ENCODE measurements at places on chromosomes 2 and 18.

- peak; percentile 80 for DNase-seq
Measured at GRCh38 chr2:106065983-106066820, 127.9 kb downstream of the UXS1 start.

- DNase-seq: no peak
Measured at GRCh38 chr2:43837831-43838559, 644 bp downstream of the ABCG5 start.

- DNase-seq: no peak
Measured at GRCh38 chr2:145692971-145693478, 1173.1 kb upstream of the ZEB2 start.

DNA sequence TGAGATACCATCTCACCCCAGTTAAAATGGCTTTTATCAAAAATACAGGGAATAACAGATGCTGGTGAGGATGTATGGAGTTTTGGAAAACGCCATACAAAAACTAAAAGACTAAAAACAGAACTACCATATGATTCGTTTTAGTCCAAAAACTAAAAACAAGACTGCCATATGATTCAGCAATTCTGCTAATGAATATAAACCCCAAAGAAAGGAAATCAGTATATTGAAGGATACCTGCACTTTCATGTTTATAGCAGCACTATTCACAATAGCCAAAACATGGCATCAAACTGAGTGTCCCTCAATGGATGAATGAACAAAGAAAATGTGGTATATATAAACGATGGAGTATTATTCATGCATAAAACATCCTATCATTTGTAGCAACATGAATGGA, 224.4 kb upstream of the MC4R start:
- no peak for DNase-seq

GRCh38 chr18:56919190-56919589, 227.7 kb upstream of the BOD1L2 start:
- no peak for DNase-seq

DNA sequence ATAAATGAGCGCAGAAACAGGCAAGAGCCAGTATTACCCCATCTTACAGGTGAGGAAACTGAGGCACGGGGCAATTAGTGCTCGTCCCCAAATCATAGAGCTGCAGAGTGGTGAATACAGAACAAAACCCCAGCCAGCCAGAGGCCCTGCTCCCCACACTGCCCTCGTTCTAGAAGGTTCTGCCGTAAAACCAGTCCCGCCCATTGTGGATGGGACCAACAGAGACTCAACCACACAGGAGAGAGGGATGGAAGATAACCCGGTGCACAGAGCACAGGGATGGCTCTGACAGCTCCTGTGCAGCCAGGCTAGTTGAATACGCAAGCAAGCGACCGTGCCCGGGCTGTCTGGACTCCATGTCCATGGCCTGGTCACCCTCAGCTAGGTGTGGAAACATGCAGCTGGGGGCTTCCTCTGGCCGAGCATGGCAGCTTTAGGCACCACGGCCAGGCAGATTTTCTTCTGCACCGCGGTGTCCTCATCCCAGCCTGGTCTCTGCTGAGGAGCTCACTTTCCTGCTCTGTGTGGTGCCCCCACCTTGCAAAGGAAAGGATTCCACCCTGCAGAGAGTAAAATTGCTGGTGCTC, 146.4 kb downstream of the TPO start:
- DNase-seq: no peak

- DNase-seq: no peak
Measured at GRCh38 chr18:31219395-31219794, 56.7 kb upstream of the DSC1 start.

DNA sequence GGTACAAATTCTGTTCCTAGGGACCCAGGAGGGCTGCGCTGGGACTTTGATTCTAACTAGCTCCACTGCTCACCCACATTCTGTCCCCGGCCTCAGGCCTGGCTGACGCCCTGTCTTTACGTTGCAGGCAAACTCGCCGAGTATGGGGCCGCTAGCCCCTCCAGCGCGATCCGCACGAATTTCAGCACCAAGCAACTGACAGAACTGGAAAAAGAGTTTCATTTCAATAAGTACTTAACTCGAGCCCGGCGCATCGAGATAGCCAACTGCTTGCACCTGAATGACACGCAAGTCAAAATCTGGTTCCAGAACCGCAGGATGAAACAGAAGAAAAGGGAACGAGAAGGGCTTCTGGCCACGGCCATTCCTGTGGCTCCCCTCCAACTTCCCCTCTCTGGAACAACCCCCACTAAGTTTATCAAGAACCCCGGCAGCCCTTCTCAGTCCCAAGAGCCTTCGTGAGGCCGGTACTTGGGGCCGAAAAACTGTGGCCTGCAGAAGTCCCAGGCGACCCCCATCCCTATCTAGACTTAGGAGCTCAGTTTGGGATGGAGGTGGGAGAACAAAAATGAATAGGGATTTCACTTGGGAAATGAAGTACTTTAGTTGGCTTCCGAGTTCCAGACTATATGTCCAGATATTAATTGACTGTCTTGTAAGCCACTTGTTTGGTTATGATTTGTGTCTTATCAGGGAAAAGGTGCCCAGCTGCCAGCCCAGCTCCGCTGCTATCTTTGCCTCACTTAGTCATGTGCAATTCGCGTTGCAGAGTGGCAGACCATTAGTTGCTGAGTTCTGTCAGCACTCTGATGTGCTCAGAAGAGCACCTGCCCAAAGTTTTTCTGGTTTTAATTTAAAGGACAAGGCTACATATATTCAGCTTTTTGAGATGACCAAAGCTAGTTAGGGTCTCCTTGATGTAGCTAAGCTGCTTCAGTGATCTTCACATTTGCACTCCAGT, 1.5 kb downstream of the HOXD1 start:
- peak; percentile 56 for DNase-seq

DNA sequence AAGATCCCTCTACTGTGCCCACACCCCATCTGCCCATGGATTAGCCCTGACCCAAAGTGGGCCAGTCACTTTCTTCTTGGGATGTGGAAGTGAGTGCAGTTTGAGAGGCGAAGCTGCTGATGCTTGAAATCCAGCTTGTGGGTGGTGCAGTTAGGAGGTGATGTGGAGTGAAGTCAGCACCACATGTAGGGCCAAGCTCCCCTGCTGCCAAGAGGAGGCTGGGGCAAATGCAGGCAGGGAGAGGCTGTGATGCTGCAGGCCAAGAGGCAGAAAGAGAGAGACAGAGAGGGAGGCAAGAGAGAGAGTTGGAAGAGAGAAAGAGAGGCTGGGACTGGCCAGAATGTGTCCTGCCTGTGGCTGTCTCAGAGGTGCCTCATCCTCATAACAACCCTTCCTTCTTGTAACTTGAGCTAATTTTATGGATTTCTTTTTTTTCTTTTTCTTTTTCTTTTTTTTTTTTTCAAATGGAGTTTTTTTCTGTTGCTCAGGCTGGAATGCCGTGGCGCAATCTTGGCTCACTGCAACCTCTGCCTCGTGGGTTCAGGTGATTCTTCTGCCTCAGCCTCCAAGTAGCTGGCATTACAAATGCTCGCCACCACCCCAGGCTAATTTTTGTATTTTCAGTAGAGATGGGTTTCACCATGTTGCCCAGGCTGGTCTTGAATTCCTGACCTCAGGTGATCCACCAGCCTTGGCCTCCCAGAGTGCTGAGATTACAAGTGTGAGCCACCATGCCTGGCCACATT, 35.3 kb upstream of the CAB39 start:
- no peak for DNase-seq

- DNase-seq: no peak
Measured at GRCh38 chr2:135557530-135557929, 26.2 kb downstream of the R3HDM1 start.

- DNase-seq: peak; percentile 54
Measured at GRCh38 chr2:149613704-149614103, 26.1 kb upstream of the MMADHC start.

GRCh38 chr2:25816249-25816648, 62.0 kb downstream of the ASXL2 start:
- no peak for DNase-seq

- no peak for DNase-seq
Measured at GRCh38 chr2:71930049-71930681, 217.5 kb downstream of the CYP26B1 start.

DNA sequence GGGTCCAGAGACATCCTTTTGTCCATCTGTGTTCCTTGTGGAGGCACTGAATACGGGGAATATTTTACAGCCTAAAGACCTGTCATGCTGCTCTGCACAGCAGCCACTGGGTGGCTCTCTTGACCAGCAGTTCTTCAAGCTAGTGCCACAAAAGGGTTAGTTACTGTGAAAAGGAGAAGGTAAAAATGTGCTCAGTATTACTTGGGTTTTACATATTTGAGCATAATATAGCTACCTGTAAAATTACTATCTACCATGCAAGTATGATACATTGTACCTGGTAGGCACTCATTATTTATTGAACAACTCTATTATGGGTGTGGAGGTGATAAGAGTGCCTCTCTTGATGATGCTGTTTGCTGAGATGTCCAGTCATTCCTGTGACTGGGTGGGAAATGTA, 23.6 kb downstream of the FZD5 start:
- DNase-seq: peak; percentile 87

DNA sequence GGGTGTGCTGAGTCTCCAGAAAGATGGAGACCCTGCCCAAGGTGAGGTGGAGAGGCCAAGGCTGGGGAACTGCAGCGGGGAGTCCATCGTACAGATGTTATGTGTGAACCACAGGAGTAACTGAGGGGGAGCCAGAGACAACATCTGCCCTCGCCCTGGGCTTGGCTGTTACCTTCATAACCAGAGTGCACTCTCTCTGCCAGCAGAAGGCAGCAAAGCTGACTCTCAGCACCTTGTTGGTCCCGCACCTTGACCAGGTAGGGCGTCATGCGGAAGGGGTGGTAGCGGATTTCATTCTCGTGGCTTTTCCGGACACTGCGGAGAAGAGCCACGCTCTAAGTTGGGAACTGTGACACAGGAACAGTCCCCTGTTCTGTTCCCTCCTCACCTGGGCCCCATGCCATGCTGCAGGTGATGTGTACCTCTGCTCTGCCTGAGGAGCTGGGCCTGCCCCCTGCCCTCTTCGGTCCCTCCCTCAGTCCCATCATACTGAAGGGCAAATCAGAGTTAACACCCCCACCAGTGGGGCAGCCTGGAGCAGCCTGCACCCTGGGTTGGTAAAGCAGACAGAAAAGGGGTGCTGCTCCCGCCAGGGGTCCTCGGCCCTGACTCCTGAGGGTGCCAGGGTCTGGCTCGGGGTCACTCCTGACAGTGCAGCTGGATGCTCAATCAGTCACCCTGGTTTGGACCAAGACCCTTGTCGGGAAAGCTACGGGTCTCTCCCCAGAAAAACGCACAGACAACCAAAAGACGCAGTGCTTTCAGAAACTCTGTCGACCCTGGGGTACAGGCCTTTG, 20.3 kb downstream of the PER2 start:
- no peak for DNase-seq

- no peak for DNase-seq
Measured at GRCh38 chr2:36707050-36707449, 10.5 kb downstream of the VIT start.

DNA sequence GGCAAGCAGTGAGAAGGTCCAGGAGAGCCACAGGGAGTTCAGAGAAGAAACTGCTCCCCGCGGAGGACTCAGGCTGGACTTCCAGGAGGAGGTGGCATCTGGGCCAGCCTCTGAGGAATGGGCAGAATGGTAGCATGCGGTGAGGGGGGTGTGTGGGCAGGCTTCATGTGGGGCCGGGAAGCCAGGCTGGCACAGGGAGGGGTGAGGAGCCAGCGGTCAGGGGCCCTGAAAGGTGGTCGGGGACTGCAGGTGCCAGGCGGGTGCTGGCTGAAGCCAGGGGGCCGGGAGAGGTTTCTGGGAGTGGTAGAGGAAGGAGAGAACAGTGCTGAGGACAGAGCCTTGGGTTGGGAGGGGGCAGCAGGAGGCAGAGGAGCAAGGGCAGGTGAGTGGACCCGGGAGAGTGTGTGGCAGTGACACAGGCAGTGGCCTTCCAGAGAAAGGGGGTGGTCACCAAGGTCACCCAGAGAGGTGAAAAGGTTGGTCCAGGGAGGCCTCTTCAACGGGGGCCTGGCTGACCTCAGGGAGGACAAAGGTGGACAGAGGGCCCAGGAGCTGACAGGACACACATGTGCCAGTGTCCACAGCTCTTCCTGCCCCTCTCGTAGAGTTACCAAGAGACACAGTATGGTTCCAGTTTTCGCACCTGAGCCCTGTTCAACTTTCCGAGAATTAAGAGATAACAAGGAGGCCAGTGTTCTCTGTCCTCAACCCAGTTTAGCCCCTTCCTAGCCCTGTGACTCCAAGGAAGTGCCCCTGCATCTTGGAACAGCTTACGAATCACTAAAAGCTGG, 101.2 kb upstream of the ASB18 start:
- DNase-seq: no peak

DNA sequence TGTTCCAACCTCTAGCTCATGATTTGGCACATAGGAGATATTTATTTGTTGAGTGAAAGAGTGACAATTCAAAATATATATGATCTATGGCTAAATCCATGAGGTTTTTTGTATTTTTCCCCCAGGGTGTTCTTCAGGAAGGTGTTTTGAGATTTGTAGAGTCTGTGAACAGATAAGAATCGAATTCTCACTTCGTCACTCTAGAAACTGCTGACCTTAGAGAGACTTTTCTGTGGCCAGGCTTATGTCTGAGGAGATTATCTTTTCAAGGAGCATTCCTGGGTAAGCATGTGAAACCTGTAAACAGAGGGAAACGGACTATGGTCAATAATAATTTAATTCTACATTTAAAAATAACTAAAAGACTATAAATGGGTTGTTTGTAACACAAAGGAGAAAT, 849 bp upstream of the ITGB6 start:
- no peak for DNase-seq

DNA sequence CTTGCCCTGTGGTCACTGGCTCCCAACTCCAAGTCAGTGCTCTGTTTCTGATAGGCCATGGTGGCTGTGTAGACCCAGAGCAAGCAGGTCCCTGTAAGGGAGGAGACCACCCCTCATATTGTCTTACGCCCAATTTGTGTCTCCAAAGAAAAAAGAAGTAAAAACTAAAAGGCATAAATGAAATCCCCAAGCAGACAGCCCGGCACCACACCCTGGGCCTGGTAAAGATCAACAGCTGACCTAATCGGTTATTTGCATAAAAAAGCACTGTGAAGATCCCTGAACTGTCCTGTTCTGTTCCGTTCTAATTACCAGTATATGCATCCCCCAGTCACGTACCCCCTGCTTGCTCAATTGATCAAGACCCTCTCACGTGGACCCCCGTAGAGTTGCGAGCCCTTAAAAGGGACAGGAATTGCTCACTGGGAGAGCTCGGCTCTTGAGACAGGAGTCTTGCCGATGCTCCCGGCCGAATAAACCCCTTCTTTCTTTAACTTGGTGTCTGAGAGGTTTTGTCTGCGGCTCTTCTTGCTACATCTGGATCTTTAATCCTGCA, 364.1 kb upstream of the HS6ST1 start:
- no peak for DNase-seq

GRCh38 chr2:8582191-8582590, 99.7 kb upstream of the ID2 start:
- DNase-seq: no peak
